ENCODE measurements at places on chromosomes 7 and 10.

DNA sequence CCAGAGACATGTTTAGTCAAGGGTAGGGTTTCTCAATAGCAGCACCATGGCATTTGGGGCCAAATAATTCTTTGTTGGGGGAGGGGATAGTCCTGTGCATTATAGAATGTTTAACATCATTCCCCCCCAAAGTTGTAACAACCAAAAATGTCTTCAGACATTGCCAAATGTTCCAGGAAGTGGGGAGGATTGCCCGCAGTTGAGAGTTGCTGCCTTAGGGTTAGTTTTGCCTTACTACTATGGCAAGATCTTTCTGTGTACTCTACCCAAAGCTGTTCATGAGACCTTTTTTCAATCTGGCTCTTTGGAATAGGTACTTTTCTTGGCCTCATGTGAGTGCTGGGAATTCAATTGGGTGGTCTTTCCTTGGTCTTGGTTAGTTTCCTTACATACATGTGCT lies 34.1 kb downstream of the SAMD8 start:
- no peak for DNase-seq

DNA sequence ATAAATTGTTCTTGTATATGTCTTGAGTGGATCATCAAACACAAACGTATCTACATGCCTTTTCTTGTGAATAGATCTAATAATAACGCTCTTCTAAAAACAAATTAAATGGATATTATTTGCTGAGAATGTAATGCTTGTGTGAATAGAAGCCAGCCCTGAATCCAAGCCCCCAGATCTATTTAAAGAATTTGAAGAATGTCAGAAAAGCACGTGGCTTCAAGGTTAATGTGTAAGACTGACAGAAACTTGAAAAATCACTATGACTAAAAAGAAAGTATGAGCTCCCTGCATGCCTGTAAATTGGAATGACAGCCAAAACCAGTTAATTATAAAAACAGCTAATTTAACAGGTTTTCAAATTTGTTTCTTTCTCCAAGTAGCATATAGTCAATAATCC lies 43.2 kb upstream of the ATRNL1 start:
- DNase-seq: no peak

GRCh38 chr7:17983221-17984062 lies 43.1 kb upstream of the SNX13 start:
- DNase-seq: no peak

DNA sequence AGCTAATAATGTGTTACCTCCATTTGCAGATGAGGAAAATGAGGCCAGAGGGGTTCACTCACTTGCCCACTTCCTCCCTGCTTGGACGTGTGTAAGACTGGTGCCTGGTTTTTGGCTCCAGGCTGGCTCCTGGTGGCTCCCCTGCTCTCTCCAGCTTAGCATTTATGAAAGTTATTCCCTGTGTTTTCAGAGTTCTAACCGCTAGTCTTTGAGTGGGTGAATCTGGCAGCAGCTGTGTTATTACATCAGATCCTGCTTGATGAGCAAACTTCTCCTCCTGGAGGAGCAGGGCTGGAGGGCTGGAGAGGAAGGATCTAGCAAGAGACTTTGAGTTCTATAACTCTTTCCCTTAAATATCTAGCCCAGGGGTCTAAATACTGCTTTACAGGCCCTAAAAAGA lies 80.9 kb upstream of the AGBL3 start:
- DNase-seq: peak; percentile 55

DNA sequence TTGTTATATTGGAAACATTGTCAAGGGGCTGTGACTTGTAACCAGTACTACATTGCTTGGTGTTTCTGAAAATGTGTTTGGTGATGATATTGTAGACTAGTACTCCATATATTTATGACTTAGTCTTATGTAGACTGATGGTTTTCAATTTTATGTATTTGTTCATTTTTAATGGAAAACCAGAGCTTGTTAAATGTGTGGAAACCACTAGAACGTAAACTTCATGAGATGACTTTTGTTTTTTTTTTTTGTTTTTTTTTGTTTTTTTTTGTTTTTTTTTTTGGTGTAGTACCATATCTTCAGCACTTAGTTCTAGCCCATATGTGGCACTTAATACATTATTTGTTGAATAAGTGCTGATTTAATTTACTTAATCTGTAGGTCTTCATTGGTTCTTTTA lies 518.6 kb downstream of the AUTS2 start:
- no peak for DNase-seq

GRCh38 chr10:80441831-80442230 lies 12.3 kb upstream of the TSPAN14 start:
- no peak for DNase-seq

DNA sequence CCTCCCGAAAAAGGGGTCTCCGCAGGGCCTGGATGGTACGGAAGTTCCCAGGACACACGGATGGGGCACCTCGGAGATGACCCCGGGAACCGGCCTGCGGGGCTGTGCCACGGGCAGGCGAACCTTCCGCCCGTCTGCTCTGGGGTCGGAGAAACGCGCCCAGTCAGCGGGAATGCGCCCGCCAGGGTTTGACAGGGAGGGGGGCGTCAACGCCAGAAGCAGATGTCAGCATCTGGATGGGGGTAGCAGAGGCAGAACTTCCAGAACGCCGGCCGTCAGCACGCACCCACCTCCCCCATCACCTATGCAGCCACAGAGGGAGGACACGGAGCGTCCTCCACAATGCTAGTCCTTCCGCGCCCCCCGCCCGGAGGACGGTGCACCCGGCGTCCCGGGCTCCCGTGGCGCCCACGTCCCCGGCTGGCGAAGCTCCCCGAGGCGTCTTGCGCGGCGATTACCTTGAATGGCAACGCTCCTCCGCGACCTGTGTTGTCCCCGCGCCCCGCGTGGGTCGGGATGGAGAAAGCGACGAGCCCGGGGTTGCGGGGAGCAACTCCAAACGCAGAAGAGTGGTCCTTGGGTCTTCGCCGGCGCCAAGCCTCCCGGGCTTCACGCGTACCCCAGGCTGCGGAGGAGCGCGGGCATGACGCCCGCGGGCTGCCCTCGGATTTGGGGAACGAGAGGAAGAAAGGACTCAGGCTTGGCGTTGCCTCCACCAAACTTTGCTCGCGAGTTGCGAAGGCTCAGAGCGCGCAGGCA lies 561 bp downstream of the FGFR2 start:
- DNase-seq: peak; percentile 46

- DNase-seq: no peak
Observed at GRCh38 chr7:64839910-64840309, 45.7 kb downstream of the ZNF138 start.

DNA sequence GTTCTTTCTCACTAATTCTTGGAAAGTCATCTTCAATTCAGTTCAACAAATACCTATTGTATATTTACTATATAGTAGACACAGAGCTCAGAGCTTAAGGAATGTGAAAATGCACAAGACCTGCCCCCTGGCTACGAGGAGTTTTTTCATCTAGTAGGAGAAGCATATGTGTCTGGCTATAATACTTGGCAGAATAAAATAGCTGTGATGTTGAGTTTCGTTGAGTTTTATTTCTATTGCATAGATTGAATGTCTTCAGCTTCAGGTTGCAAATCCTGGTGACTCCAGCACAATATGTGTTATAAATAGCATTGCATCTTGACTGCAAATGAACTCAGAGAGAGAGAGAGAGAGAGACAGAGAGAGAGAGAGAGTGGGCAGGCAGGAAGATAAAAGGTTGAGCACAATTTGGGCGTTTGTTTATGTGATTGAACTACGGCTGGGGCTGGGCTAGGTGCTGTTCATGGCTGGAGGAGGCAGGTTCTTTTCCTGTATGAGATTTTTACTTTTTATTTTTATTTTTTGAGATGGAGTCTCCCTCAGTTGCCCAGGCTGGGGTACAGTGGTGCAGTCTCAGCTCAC lies 229.6 kb downstream of the GALNT17 start:
- no peak for DNase-seq

DNA sequence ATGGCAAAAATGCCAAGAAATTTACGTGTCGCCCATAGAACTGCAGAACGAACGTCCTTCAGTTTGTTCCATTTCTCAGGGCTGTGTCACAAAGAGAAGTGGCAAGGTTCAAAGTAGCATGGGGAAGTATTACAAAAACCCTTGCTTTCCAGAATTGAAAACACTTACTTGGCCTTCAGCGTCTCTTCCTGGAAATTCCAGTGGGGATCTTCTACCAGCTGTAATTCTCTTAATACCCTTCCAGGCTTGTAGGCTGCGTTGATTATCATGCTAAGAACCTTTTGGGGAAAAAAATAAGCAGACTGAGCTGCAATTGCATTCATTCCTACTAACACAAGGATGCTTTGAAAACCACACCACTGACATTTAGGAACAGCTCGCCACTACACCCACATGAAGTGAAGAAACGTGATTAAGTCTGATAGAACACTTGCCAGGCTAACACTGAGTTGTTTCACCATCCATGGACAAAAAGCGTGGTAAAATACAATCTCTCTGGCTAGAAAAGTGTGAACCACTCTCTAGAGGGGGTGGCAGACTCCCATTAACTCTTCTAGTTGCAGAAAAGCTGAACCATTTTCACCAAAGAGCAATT lies 222.3 kb downstream of the SFMBT2 start:
- no peak for DNase-seq

DNA sequence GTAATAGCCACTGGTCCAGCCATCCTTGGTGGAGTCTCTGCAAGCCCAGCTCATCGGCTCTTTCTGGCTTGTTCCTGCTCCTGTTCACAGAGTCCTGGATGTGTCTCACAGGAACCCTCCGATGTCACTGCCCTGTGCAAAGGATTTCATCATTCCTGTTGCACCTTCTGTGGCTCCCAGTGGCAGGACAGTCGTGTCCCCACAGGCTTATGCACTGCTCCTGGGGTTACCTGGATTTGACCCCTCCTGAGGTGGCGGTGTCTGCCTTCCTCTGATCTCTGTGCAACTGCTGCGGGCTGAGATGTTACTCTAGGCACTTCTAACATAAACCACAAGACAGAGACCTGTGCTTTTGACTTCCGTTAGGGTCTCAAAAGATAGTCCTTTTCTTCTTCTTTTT lies 30.6 kb downstream of the APBB1IP start:
- DNase-seq: no peak

DNA sequence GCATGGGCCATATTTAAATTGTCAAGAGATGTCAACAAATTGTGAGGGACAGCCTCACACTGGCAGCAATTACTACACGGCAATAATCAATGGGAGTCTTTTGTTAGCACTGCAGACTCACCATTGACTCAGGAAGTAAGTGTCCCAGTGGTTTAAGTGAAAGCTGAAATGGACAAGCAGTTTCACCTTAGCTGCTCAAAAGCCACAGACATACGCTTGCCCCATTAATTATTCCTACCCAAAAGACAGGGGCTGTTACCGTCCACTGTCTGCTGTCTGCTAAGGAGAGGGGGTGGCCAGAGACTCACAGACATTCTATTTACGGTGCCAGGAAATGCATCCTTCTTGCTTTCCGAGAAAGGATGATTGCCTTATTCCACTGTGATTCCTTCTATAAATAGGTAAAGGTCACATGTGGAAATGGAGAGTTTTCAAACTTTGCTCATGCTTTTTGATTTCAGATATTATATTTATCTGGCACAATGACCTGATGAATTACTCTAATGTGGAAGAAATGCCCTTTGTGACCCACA lies 309.7 kb upstream of the NFE2L3 start:
- DNase-seq: no peak

- DNase-seq: no peak
Observed at GRCh38 chr10:6274484-6274883, 71.8 kb downstream of the PFKFB3 start.

DNA sequence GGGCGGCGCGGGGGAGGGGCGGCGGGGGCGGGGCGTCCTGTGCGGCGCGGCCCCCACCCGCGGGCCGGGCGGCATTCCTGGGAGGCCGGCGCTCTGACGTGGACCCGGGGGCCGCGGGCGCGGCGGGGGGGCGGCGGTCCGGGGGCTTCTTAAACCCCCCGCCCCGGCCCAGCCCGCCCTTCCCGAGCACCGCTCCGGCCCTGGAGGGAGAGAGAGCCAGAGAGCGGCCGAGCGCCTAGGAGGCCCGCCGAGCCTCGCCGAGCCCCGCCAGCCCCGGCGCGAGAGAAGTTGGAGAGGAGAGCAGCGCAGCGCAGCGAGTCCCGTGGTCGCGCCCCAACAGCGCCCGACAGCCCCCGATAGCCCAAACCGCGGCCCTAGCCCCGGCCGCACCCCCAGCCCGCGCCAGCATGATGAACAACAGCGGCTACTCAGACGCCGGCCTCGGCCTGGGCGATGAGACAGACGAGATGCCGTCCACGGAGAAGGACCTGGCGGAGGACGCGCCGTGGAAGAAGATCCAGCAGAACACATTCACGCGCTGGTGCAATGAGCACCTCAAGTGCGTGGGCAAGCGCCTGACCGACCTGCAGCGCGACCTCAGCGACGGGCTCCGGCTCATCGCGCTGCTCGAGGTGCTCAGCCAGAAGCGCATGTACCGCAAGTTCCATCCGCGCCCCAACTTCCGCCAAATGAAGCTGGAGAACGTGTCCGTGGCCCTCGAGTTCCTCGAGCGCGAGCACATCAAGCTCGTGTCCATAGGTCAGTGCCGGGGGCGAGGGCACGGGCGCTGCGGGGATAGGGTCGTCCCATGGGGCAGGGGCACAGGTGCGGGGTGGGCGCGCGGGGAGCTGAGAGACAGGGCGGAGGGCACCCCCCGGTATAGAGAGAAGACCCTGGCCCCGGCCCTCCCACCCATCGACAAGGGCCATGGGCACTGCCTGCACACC lies at the start of gene FLNC:
FLNC (plus strand) TSS at position 176 of the 947 bp plus-strand sequence; CDS start at position 408, 232 bp downstream.
- DNase-seq: peak; percentile 56

GRCh38 chr10:59607970-59608369 lies 101.7 kb downstream of the SLC16A9 start:
- DNase-seq: no peak

GRCh38 chr7:37007691-37008090 lies 283.4 kb upstream of the AOAH start:
- no peak for DNase-seq
